ENCODE measurements at places on chromosomes 3 and 15. TPM values are rescaled to one million over a fixed set of nuclear protein-coding genes. Genes with fewer than 3 reads are reported as not detected.
A peak's percentile ranks its signal among the peaks of the same experiment; 100 is the strongest.

- DNase-seq = peak; percentile 62
Observed at GRCh38 chr3:105823149-105823867, 45.5 kb downstream of the CBLB start.

DNA sequence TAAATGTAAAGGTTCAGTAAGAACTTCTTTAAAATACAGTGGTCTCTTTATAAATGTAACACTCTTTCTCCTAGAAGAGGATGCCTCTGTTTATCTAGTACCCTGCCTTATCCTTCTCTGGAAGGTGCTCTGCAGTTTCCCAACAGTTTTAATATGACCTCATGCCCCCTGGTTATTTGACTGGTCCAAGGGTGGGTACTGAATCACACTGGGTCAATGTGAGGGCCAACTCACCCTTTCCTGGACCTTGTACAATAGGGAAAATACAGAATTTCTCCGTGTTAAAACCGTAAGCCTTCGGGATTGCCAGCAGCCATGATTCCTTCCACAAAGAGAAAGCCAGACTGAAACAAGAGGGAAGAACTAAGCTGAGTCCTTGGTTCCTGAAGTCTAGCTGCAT is 9.2 kb downstream of the DCBLD2 start:
- no peak for DNase-seq

GRCh38 chr3:117820658-117821299 is 1111.2 kb downstream of the TUSC7 start:
- no peak for DNase-seq

DNA sequence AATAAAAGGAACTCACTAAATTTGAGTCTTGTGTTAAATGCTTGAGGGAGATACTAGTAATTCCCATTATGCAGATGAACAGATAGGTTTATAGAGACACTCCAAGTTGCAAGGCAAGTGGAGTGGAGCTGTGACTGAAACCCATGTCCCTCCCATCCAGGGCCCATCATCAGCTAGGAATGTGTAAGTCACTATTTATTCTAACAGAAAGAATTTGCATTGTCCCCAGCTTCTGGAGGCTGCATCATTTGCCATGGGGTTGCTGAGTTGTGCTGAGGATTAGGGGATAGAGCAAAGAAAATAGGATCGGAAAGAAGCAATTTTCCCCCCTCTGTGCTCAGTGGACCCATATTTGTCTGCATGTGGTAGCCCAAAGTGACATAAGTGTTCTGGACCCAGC is 197.4 kb upstream of the RGMA start:
- no peak for DNase-seq

The SCG5 gene
- not detected for total RNA-seq

The CACNA1D gene
- not detected for total RNA-seq

- no peak for DNase-seq
Observed at GRCh38 chr15:81856001-81856633, 189.7 kb downstream of the MEX3B start.

DNA sequence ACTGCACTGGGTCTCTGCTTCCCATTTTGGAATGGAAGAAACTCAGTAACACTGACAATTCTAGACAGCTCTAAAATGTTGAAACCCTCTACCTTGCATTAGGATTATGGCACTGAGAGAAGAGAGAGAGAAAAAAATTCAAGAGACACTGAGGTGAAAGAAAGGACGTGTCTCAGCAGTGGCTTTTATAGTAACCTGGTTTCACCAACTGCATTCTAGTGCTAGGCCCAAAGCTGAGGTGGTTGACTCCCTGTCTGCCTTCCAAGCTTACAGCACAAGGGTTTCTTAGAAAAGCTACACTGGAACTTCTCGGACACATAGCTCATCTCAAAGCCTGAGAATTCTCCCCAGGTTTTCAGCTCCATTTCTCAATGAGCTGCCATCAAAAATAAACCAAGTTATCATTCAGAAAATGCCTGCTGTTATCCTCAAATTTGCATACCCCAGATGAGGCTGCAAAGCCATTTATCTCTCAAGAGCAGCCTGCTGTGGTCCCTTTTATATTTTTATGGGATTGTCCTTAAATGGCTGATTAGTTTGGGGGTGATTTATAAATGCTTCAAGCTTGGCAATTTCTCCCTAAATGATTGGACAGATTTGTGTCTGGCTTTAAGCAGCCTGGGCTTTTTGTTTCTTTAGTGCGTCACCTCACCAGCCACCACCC is 279.9 kb downstream of the EBLN2 start:
- DNase-seq = no peak

GRCh38 chr15:70580958-70581357 is 182.4 kb downstream of the UACA start:
- no peak for DNase-seq

The SRPRB gene
- 46.3 TPM for total RNA-seq

DNA sequence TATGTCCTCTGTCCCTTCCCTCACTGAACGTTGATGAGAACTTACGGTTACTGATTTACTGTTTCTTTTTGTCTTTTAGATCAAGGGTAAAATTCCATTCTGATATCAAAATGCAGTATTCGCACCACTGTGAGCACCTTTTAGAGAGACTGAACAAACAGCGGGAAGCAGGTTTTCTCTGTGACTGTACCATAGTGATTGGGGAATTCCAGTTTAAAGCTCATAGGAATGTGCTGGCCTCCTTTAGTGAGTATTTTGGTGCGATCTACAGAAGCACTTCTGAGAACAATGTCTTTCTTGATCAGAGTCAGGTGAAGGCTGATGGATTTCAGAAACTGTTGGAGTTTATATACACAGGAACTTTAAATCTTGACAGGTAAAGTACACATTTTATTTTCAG is 990 bp downstream of the MYNN start:
- DNase-seq = peak; percentile 12

DNA sequence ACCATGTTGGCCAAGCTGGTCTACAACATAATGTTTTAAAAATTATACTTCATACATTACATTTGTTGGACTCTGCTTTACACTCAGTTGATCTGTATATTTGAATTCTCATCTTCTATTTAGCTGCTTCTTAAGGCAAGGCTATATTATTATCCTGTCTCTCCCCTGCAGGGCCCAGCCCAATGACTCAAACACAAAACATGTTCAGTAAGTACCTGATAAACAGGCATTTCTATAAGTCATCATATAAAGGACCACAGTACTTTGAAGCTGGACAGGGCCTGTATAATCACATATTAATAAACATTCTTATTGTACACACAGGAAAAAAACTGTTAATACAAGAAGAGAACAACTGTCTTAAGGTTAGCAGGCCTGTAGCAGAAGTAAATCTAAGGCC is 36.2 kb downstream of the NGLY1 start:
- DNase-seq = no peak

- no peak for DNase-seq
Observed at GRCh38 chr3:45955017-45955647, 11.9 kb downstream of the CXCR6 start.

DNA sequence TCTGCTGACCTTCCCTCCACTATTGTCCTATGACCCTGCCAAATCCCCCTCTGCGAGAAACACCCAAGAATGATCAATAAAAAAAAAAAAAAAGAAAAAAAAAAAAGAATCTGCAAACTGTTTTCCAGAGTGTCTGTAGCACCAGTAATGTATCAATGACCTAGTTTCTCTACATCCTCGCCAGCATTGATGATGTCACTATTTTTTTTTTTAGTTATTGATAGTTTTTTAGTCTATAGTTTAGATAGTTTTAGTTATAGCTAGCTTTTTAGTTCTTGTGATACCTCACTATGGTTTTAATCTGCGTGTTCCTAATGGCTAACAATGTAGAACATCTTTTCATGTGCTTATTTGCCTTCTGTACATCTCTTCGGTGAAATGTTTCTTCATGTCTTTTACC is 36.1 kb upstream of the XIRP1 start:
- DNase-seq = no peak

The MORC1 gene
- total RNA-seq = not detected

The GATA2 gene
- total RNA-seq = 25.0 TPM

The CPOX gene
- 33.2 TPM for total RNA-seq

The ELP6 gene
- total RNA-seq = 26.7 TPM

DNA sequence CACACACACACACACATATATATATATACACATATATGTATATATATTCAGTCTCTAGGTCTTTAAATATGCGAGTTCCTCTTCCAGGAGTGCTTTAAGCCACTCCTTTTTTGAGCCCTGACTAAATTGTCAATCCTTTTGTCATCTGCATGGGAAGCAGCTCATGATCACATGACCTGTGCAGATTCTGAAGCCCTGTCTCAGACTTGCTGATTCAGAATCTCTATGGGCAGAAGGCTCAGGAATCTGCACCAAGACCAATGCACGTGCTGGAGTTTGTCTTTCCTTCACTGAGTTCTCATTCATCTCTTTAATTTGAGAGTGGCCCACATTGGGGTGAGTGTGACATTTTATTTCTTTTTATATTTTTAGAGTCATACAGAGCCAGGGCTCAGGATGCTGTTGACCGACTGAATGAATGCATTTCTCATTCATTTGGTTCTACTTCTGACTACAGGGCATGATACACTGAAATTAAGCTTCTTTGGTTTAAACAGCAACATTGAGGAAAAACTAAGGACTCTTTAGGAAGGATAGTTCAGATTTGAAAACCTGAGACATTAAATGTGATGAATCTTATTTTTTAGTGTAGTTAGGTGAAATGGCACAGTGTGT is 307.5 kb downstream of the EDEM1 start:
- no peak for DNase-seq

The NFKBIZ gene
- total RNA-seq = 31.8 TPM

GRCh38 chr3:119356646-119357045 is 62.5 kb downstream of the ARHGAP31 start:
- DNase-seq = no peak

The SI gene
- total RNA-seq = not detected

GRCh38 chr15:92724144-92724543 is 68.6 kb upstream of the FAM174B start:
- DNase-seq = no peak

GRCh38 chr3:56951366-56951765 is 109.1 kb upstream of the SPATA12 start:
- no peak for DNase-seq

- DNase-seq = no peak
Observed at GRCh38 chr3:20747741-20748140, 561.7 kb upstream of the SGO1 start.

DNA sequence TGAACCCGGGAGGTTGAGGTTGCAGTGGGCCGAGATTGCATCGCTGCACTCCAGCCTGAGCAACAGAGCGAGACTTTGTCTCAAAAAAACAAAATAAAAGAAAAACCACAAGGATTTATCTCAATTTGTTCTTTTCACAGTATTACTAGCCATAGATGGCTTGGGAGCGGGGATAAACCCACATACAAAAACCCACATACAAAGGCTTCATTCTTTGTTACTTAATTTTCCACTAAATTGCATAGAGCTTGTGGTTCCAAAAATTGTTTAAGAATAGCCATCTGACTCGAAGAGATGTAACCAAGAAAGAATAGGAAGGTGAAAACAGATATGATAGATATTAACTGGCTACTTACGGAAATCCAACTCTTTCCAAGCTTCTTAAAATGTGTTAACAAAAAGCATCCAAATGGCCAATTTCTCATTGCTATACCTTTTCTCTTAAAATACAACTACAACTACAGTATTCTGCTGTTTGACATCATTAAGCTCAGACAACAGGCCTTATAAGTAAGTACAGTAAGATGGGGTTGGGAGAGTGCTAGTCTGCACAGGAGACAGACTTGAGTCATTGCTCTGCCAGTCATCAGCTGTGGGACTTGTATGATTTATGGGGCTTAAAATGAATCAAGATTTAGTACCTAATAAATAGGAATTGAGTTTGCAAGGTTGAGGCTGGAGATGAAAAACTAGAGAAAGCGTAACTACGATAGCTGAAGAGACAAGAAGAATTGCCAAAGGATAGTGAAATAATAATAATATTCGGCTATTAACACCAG is 96.6 kb upstream of the PLXND1 start:
- DNase-seq = no peak

- DNase-seq = no peak
Observed at GRCh38 chr3:34020726-34021680, 222.6 kb downstream of the PDCD6IP start.

GRCh38 chr15:99614749-99615288 is 49.0 kb downstream of the MEF2A start:
- peak; percentile 12 for DNase-seq

GRCh38 chr3:179150610-179151009 is 2.5 kb downstream of the PIK3CA start:
- DNase-seq = no peak

- no peak for DNase-seq
Observed at GRCh38 chr15:48798319-48798718, 12.6 kb downstream of the CEP152 start.

- peak; percentile 48 for DNase-seq
Observed at GRCh38 chr15:78873793-78874765, 1.4 kb downstream of the MORF4L1 start.

Data from dermis blood vessel endothelial cell (primary cell).